ENCODE measurements at places on chromosomes 5 and 9. TPM values are rescaled to one million over a fixed set of nuclear protein-coding genes. Genes with fewer than 3 reads are reported as not detected.

GMCL2 gene
- not detected for total RNA-seq

SLC45A2 gene
- 0.49 TPM for total RNA-seq

LAMC3 gene
- 2.7 TPM for total RNA-seq

MYOZ3 gene
- 3.9 TPM for total RNA-seq

UBAP2 gene
- total RNA-seq: 38.8 TPM

SLC6A18 gene
- total RNA-seq: not detected

TMED7 gene
- 72.3 TPM for total RNA-seq

RNF180 gene
- 48.9 TPM for total RNA-seq

IL13 gene
- not detected for total RNA-seq

STKLD1 gene
- 1.2 TPM for total RNA-seq

LYRM7 gene
- total RNA-seq: 20.2 TPM

CMYA5 gene
- total RNA-seq: 0.74 TPM

ANKRA2 gene
- total RNA-seq: 39.6 TPM

PCAT7 gene
- not detected for total RNA-seq

CLIC3 gene
- total RNA-seq: not detected

ENHO gene
- 27.8 TPM for total RNA-seq

PHPT1 gene
- 45.7 TPM for total RNA-seq

IFNA13 gene
- total RNA-seq: not detected

CATSPER3 gene
- total RNA-seq: not detected

CNTNAP3 gene
- 33.7 TPM for total RNA-seq

TMC1 gene
- total RNA-seq: 0.25 TPM

IL11RA gene
- total RNA-seq: 3.9 TPM

PCDHGC3 gene
- total RNA-seq: 45.7 TPM

C9orf153 gene
- total RNA-seq: 0.25 TPM

GTF2H2 gene
- 44.0 TPM for total RNA-seq

C9orf50 gene
- total RNA-seq: not detected

GABRA1 gene
- 19.4 TPM for total RNA-seq

NOXA1 gene
- total RNA-seq: 2.0 TPM

SMIM32 gene
- 0.49 TPM for total RNA-seq

SOHLH1 gene
- total RNA-seq: not detected

SLC4A9 gene
- total RNA-seq: under 0.01 TPM

LRRC26 gene
- 0.49 TPM for total RNA-seq

DIPK1B gene
- 18.2 TPM for total RNA-seq

All from temporal lobe (tissue), 4 donors.